ENCODE measurements at places on chromosomes 5 and 9. TPM values are rescaled to one million over a fixed set of nuclear protein-coding genes. Genes with fewer than 3 reads are reported as not detected.

CYLC2 gene
- polyA plus RNA-seq, result not detected

DNA sequence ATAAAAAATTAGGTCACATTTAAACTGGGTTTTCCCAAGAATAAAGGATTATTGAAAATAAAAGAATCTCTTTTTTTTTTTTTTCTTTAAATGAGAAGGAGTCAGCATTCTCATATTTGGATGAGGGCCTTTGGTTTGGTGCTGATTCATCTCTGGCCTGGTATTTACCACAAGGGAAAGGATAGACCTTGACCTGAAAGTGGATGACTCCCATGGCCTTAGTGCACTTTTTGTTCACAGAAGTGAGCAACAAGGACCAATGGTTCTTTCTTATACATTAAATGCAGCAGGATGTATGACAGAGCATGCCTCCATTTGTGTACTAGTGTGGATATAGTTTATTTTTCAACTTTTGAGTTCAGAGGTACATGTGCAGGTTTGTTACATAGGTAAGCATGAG, 6.9 kb downstream of the YTHDC2 start:
- no peak for DNase-seq
- H3K27me3 ChIP-seq, result no peaks in the 10 kb centered on the region
- H3K27ac ChIP-seq, result no peak overlapping the region
- peaks cover 5% of the 10 kb centered on the region for H3K36me3 ChIP-seq
- H3K4me3 ChIP-seq, result no peak overlapping the region

UIMC1 gene
- polyA plus RNA-seq, result 28.2 TPM

DNA sequence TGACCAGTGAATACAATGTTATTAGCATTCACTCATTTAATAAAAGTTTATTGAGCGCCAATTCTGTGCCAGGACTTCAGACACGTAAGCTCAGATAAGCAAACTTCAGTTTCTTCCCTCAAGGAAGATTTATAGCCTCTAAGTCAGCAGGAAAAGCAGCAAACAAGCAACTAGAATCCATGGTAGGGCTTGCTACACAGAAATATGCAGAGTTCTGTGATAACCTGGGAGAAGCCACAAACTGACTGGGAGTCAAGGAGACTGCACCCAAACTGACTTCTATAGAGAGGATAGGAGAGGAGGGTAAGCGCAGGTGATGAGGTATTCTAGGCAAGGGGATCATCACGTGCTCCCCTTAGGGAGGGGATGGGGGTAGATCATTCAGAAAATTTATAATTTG, 1.4 kb upstream of the OGN start:
- DNase-seq, result no peak
- H3K4me3 ChIP-seq, result no peak overlapping the region
- no peaks in the 10 kb centered on the region for H3K27me3 ChIP-seq
- H3K4me1 ChIP-seq, result no peaks in the 10 kb centered on the region

CCL27 gene
- 1.0 TPM for polyA plus RNA-seq

DNA sequence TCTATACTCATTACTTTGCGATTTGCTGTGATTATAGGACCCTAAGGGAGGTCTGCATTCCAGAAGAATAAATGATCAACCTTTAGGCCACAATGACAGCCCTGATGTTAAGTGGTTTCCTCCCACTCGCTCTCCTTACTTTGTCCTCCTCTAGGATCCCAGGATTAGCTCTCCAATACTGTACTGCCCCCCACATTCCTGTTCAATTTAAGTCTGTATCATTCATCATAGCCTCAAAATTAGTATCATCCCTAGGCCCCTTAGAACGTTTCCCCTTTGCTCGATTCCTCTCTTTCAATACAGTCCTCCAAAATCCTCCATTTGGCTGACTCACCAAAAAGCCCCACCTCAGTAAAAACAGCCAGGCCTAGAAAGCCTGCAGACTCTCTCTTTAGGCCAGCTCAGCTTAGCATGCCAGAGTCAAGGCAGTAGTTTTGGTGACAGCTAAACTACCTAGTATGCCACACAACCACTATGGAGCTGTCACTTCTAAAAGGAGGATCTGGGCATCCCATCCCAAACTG, 24.4 kb downstream of the RNF145 start:
- H3K4me3 ChIP-seq, result no peak overlapping the region
- no peaks in the 10 kb centered on the region for H3K36me3 ChIP-seq
- H3K4me1 ChIP-seq, result no peaks in the 10 kb centered on the region
